ENCODE measurements at places on chromosomes 1 and 21.

GRCh38 chr1:48939042-48939441 is 162.4 kb upstream of the BEND5 start:
- no peak for DNase-seq

GRCh38 chr1:26373789-26374188 is 1.2 kb upstream of the ZNF683 start:
- no peak for DNase-seq

DNA sequence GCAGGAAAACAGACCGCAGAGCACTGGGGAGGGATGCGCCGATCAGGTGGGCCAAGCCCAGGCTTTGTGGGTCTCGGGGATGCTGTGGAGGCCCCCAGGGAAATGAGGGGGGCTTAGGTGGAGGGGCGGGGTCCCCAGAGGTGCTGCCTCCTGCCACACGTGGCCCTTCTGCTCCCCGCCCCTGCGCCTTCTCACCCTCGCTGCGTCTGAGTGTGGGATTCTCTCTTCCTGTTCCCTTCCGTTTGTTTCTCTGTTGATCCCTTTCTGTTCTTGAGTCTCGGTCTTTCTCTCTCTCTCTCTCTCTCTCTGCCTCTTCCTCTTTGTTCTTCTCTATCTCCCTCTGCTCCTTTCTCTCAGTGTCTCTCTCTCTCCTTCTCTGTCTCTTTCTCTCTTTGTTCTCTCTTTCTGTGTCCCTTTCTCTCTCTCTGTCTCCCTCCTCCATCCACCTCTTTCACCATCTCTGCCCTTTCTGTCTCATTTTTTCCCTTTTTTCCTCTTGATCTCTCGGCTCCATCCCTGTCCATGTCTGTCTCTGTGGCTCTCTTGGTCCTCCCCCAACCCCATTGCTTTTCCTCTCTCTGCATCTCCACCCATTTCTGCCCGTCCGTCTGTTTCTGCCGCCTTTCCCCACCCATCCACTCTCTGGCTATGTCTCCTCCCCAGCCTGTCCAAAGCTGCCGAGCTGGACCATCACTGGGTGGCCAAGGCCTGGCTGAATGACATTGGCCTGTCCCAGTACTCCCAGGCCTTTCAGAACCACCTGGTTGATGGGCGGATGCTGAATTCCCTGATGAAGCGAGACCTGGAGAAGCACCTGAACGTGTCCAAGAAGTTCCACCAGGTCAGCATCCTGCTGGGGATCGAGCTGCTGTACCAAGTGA is 52.4 kb upstream of the TMEM51 start:
- DNase-seq, result no peak

GRCh38 chr1:172554915-172555314 is 22.0 kb downstream of the SUCO start:
- no peak for DNase-seq

GRCh38 chr1:192545896-192546521 is 29.6 kb upstream of the RGS1 start:
- DNase-seq, result no peak

GRCh38 chr1:109017134-109017533 is 24.8 kb downstream of the WDR47 start:
- no peak for DNase-seq

DNA sequence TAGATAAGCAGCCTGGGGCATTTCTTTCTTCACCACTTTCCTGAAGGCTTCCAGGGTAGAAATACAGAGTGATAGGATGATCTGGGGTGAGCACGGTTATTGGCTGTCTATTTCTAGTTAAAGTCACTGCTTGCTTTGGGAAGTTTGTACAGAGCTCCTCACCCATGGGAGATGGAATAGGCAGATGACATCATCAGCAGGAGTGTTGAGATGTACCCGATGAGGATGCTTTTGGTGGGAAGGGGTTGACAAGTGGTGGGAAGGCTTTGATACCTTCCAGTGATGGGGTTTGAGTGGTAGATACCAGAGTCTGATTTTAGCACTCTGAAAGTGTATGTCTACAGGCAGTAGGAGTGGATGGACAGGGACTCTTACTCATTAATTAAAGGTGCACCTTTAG is 112.6 kb downstream of the BRINP2 start:
- DNase-seq, result no peak
